ENCODE measurements at places on chromosomes 4 and X.

GRCh38 chr4:152676052-152676854 lies 3.5 kb downstream of the TMEM154 start:
- no peak for DNase-seq

DNA sequence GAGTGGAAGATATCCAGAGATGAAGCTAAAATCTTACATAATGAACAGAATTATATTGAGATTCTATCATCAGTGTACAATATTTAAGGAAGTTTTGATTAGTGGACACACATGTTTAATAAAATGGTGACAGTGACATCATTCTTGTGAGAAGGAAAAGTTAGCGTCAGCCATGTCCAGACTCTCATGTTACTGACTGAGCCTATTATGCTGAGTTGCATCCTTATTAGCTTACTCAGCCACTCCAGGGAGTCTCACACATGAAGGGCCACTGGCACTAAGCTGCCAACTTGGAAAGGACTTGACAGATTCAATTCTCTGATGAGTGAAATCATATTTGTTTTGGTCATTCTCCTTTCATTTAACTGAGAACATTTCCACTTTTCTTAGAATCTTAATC lies 170.6 kb downstream of the BANK1 start:
- no peak for DNase-seq

GRCh38 chrX:46913667-46914066 lies 1.4 kb downstream of the JADE3 start:
- no peak for DNase-seq

DNA sequence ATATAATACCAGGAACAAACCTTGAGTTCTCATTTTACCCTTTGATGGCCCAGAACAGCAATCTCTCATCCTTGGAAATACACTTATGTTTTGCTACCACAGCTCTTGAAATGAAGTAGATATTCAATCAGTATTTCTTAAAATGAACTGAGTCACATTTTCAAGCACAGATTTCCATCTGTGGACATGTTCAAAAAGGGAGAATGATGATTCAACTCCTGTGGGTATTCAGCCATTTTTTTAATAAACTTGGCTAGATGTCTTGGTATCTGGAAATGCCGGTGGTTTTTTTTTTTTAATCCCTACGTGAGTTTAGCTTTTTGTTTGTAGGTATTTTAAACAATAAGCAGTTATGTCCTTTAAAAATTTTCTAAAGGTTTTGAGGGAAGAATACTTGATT lies 64.2 kb upstream of the TRPC5OS start:
- DNase-seq, result no peak

DNA sequence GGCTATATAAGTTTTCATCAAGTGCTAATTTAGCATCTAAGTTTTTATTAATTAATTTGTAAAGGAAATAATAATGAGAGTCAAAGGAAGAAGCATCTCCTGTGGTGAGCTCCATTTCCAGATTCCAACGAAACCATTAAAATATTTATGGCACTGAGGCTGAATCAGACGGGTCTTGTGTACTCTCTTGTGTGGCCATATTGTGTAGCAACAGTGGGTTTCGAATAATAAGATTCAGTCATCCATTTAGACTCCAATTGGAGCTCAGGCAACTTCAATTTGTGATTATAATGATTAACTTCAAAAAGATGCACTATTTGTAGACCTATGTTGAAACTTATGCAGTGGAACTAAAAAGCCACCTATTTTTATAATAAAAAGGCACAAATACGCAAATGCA lies 82.4 kb downstream of the SNCA start:
- DNase-seq, result no peak

- no peak for DNase-seq
Observed at GRCh38 chr4:56626420-56626819, 54.7 kb downstream of the HOPX start.

- no peak for DNase-seq
Observed at GRCh38 chrX:142089193-142089592, 115.9 kb downstream of the MAGEC2 start.

DNA sequence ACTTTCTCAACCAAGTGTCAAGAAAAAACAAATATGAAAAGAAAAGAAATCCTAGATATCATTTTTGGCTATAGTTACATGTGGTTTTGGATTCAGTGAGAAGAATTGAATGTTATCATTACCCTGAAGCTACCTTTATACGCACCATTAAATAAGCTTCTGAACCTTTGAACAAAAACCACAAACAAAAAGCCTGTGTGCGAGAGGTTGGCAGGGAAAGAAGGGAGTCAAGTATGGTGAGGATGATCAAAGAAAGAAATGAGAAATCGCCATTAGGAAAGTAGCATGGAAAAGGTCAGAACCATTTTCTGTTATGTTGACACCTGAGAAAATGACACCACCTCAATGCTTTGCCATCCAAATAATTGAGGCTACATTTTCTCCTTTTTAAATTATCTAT lies 1.2 kb upstream of the SLC7A11 start:
- DNase-seq, result no peak
